ENCODE measurements at places on chromosomes 6 and 20.

GRCh38 chr20:3687655-3688054, 5.8 kb upstream of the ADAM33 start:
- no peak for DNase-seq

- DNase-seq = no peak
These were observed 898 bp downstream of the XRN2 start for GRCh38 chr20:21303872-21304586.

- DNase-seq = no peak
These were observed 498.3 kb upstream of the SULF2 start for GRCh38 chr20:48283470-48284110.

GRCh38 chr6:2990248-2990931, 9.3 kb upstream of the NQO2 start:
- no peak for DNase-seq

- no peak for DNase-seq
These were observed 146.5 kb upstream of the FERMT1 start for GRCh38 chr20:6269168-6269873.

Data from stimulated activated CD4-positive, alpha-beta T cell treated with anti-CD3 and anti-CD28 coated beads, Interleukin-1b, Interleukin-23, amount 100 ng/mL, for 4 hours (primary cell).